Right lung (tissue), 10 donors: ENCODE measurements at places on chromosomes 11 and 22. TPM values are rescaled to one million over a fixed set of nuclear protein-coding genes. Genes with fewer than 3 reads are reported as not detected.

Gene KIRREL3
- polyA plus RNA-seq: 1.1 TPM

Gene TRPM5
- polyA plus RNA-seq: 0.10 TPM

Gene TMA7B
- 0.40 TPM for polyA plus RNA-seq

Gene SCT
- 2.0 TPM for polyA plus RNA-seq

Gene SCN2B
- 4.9 TPM for polyA plus RNA-seq

Gene RIC8A
- 60.3 TPM for polyA plus RNA-seq

Gene MFNG
- 13.5 TPM for polyA plus RNA-seq

Gene FJX1
- polyA plus RNA-seq: 5.6 TPM

Gene APOL4
- polyA plus RNA-seq: 9.9 TPM

Gene NAALAD2
- 48.0 TPM for polyA plus RNA-seq

Gene MS4A7
- 10.4 TPM for polyA plus RNA-seq

Gene TCN2
- 41.0 TPM for polyA plus RNA-seq

Gene NXPE4
- polyA plus RNA-seq: not detected

Gene TIGD3
- polyA plus RNA-seq: 0.28 TPM

Gene SLC15A3
- polyA plus RNA-seq: 21.0 TPM

Gene LAYN
- 17.5 TPM for polyA plus RNA-seq

Gene MS4A8
- 6.7 TPM for polyA plus RNA-seq

Gene MS4A3
- polyA plus RNA-seq: 2.3 TPM

Gene KRTAP5-7
- not detected for polyA plus RNA-seq

Gene FAT3
- polyA plus RNA-seq: 60.1 TPM

Gene SLC25A18
- polyA plus RNA-seq: 0.29 TPM

Gene SULT4A1
- 1.5 TPM for polyA plus RNA-seq

Gene KRTAP5-10
- 0.22 TPM for polyA plus RNA-seq

Gene DLG2
- 5.1 TPM for polyA plus RNA-seq

Gene APOBEC3B
- 2.9 TPM for polyA plus RNA-seq

Gene THAP7
- 14.7 TPM for polyA plus RNA-seq

Gene STX3
- polyA plus RNA-seq: 30.6 TPM

Gene ZNF214
- 11.6 TPM for polyA plus RNA-seq

Gene PEX16
- 18.1 TPM for polyA plus RNA-seq

Gene FAM181B
- 0.12 TPM for polyA plus RNA-seq

Gene EFCAB6
- 5.9 TPM for polyA plus RNA-seq

Gene ADAMTS15
- 35.2 TPM for polyA plus RNA-seq

Gene GAL
- polyA plus RNA-seq: 0.14 TPM

Gene ANKK1
- polyA plus RNA-seq: 0.22 TPM

Gene LARGE1
- 39.4 TPM for polyA plus RNA-seq

Gene SPON1
- polyA plus RNA-seq: 79.0 TPM

Gene ANAPC15
- 44.4 TPM for polyA plus RNA-seq

Gene GVQW3
- 24.0 TPM for polyA plus RNA-seq

Gene BAD
- polyA plus RNA-seq: 38.7 TPM

Gene APLNR
- polyA plus RNA-seq: 135 TPM
